ENCODE measurements at places on chromosomes 5 and 9.

GRCh38 chr9:116905171-116905588, 218.1 kb downstream of the TRIM32 start:
- DNase-seq, result no peak

GRCh38 chr5:32990593-32991420, 279.7 kb downstream of the NPR3 start:
- no peak for DNase-seq

- DNase-seq, result no peak
These were observed 63.4 kb upstream of the WWC1 start for GRCh38 chr5:168227973-168228615.

GRCh38 chr5:83714810-83715209, 5.8 kb downstream of the HAPLN1 start:
- no peak for DNase-seq

- DNase-seq, result no peak
These were observed 6.8 kb downstream of the SPOCK1 start for GRCh38 chr5:137492331-137492730.

- no peak for DNase-seq
These were observed 61.6 kb downstream of the ST8SIA4 start for GRCh38 chr5:100841358-100842076.

DNA sequence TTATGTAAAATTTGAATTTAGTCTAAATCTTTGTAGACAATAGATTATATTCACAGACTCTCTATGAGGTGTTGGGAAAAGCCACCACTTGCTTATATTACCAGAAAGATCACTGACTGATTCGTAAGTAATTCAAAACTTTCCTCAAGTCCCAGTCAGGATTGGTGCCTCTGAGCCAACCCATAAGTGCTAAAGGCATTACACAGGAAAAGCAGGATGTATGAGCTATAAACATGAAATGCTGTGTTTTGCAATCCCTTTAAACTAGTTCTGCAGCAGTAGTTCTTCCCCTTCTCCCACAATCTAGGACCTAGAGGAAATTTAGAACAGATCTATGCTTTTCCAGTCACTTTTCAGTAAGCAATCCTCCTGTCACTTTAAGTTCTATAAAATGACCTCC, 48.0 kb downstream of the SHLD3 start:
- no peak for DNase-seq

GRCh38 chr9:137969685-137970084, 92.1 kb downstream of the CACNA1B start:
- DNase-seq, result no peak

- DNase-seq, result no peak
These were observed 47.6 kb upstream of the EGFL7 start for GRCh38 chr9:136614967-136615623.

GRCh38 chr9:75149841-75150241, 61.5 kb downstream of the OSTF1 start:
- DNase-seq, result no peak

DNA sequence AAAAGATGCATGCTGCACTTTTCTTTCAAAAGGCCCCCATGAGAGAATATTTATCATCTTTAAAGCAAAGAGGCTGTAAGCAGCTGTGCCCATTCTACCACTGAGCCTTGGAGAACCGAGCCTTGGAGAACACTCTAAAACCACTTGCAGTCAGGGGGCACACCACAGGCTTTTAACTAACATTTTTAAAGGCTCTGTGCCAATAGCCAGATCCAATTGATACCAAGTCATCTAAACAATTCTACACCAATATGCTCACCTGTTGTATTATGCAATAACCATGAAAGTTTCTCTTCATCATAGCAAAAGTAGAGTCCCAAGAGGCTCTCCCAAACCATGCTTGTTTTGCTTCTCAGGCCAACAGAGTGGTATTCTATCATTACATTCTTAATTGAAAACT, 1090.5 kb upstream of the SEMA6A start:
- DNase-seq, result no peak

- no peak for DNase-seq
These were observed 41.1 kb upstream of the KLF4 start for GRCh38 chr9:107530679-107531078.

DNA sequence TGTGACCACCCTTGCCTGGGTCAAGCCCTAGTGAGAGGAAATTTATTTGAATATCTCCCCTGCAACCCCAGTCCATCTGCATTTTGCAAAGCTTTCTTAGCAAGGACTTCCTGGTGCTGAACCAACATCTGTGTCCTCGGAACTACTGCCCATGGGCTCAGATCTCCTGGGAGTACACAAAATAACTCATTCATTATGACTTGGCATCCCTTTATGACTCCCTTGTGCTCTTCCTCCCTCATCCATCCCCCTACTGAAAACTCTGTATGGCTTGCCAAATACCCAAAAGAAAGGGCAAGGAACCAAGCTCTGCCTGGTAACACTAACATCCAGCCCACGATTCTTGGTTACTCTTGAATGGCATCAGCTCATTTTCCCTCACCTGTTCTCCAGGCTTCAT, 368.5 kb downstream of the NTRK2 start:
- DNase-seq, result no peak
